ENCODE measurements at places on chromosomes 5 and 9.

DNA sequence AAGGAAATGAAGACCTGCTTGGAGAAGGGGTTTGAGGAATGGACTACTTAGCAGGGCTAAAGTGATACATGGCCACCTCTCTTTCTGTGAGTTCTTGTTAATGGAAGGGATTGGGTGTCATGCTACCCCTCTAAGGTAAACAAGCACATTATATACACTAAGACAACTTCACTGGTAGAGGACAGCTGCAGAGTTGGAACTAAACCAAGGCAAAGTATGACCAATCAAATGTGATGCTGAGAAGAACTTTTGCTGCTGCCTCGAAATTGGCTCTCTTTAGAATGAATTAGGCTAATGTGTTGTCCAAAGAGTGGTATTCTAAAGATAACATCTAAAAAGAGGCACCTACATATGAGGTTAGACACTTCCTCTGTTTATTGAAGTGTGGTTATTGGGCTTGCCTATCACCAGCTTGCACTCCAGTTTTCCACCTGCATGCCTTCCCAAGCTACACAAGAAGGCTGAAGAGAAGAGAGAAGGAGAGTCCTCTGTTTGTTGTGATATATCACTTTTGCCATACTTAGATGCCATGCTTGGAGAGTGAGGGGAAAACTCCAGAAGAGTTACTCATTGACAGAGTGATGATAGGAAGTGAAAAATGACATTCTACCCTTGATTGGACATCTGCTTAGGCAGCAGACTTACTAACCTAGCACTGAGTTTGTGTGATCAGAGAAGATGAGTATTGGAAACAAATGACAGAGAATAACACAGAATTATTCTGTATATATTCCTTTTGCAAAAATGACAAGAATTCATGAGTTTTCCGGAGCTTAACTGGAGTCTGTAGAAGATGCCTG is 536.1 kb downstream of the ZNF608 start:
- no peak for DNase-seq

DNA sequence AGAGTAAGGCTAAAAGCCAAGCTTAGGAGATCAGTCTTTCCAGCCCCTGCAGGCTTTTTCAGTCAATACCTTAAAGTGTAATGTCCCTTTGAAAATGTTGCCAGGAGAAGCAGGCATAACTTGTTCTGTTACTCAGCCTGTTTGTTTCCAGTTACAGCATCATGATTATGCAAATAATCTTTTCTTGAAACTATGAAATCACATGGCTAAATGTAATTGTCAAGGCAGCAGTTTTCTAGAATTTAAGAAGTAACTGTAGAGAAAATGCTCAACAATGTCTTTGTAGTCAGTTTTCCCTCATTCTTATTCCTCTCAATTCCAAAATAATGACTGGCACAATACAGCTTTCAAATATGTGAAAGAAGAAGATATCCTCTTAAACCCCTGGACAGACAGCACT is 1.9 kb upstream of the GPR107 start:
- DNase-seq: no peak

GRCh38 chr5:7066471-7067235 is 329.3 kb upstream of the ADCY2 start:
- no peak for DNase-seq

DNA sequence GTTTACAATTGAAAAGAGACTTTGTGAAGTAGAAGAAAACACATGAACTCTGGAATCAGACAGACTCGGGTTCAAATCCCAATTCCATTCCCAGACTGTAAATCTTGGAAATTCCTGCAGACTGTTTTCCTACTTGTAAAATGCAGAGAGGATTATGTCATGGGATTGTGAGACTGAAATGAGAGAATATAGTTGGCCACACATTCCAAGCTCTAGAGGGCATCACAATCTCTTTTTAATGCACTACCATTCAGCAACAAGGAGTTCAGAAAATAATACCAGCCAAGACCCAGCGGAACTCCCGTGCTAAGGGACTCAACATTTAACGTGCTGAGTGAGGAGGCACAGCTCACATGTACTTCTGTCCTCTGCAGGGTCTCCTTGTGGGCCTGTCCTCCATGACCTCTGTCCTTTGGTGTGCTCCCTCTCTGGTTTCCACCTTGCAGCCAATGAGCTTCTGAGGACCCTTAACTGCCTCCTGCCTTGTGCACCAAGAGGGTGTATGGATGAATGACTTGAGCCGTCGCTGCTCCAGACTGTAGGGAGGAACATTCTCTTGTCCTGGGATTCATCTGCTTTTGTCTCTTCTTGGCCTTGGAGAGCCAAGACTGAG is 263.5 kb downstream of the NTRK2 start:
- DNase-seq: peak; percentile 21

DNA sequence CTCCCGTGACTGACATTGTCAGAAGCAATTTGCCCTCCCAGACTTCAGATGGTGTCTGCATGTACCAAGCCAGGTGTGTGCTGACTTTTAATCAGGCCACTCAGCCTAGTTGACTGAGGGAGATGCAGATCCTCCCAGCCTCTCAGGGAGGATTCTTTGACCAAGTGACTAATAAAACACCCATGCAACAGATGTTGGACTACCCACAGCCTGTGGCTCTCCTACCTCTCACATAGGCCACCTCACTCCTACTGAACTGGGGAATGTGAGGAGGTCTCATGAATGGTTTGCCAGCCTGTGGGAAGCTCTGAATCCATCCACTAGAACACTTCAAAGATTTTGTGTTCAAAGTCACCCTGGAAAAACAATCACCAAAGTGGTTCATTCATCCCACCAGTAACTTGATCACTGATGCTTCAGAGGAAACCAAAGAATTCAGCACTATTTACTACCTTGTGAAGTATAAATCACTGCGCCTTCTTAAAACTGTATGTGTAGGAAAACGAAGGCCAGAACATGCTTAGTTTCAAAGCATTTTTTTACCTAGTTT is 80.1 kb downstream of the ESM1 start:
- no peak for DNase-seq

- no peak for DNase-seq
Observed at GRCh38 chr5:13930541-13931171, 13.8 kb downstream of the DNAH5 start.

GRCh38 chr5:146548781-146549449 is 32.9 kb upstream of the GPR151 start:
- DNase-seq: no peak

GRCh38 chr9:6829536-6829935 is 71.8 kb downstream of the KDM4C start:
- no peak for DNase-seq
